Aorta (tissue), 5 donors: ENCODE measurements at places on chromosomes 7 and 10.

- DNase-seq: no peak
Measured at GRCh38 chr10:125983161-125983560, 86.8 kb downstream of the FANK1 start.

- peak; percentile 20 for DNase-seq
Measured at GRCh38 chr10:47331954-47332353, 9.7 kb downstream of the GDF2 start.

DNA sequence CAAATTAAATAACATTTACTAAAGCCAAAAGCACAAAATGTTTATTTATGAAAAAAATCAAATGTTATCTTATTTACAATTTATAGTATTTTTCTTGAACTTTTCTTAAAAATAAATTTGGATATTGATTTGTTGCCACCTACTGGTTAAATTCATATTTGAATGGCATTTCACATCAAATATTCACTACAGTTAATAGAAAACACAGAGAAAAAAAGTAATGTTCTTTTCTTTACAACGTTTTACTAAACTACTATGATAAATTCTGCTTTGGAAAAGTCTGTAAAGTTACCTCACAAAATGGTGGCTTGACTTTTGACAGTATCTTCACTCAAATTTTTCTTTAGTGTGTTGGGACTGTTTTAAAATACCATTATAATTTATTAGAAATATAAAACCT, 52.7 kb downstream of the SRPK2 start:
- DNase-seq: no peak

DNA sequence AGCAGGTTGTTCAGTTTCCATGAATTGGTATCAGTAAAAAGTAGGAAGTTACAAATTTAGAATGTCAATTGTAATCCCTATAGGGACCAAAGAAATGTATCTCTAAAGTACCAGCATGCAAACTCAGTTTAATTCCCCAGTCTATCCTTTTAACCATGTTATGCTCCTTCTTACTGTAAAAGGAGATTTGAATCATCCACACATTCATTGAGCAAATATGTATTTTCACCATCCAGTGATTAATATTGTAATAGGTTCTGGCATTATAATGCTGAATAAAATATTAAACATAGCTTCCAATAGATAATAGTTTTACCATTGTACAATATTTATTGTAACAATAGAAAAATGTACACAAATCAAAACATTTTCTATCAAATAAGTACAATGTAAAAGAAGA, 228.2 kb upstream of the SEMA3A start:
- DNase-seq: no peak

GRCh38 chr7:1676550-1677078, 6.5 kb downstream of the ELFN1 start:
- DNase-seq: peak; percentile 27

- DNase-seq: no peak
Measured at GRCh38 chr10:124615259-124615658, 128.9 kb downstream of the FAM53B start.

DNA sequence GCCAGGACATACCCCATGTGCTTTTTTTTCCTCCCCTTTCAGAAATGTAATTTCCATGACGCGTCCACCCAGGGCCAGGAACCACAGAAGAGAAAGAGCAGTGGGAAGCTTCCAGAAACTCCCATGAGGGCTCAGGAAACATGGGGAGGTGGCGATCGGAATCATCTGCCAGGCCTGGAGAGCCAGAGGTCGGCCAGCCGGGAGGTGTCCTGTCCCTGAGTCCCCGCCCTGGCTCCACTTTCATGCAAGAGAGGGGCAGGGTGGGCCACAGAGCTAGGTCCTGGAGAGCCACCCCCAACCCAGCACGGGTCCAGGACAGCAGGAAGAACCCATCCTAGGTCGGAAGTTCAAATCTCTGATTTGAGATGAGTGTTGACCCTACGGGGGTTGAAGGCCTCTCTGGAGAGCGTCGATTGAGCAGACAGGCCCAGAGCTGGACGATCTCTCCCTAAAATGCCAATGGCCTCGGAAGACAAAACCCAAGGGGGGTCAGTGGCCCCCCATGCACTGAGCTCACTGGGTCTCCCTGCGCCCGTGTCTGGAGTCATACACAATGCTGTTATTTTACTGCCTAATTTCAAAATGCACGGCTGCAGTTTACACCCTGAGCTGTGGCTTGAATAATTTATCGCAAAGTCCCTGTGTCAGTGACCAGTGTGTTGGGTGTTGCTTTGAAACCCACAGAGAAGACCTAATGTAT, 594.1 kb downstream of the PTPRN2 start:
- DNase-seq: peak; percentile 46

- no peak for DNase-seq
Measured at GRCh38 chr10:47454780-47455058, 29.2 kb downstream of the ANXA8 start.

DNA sequence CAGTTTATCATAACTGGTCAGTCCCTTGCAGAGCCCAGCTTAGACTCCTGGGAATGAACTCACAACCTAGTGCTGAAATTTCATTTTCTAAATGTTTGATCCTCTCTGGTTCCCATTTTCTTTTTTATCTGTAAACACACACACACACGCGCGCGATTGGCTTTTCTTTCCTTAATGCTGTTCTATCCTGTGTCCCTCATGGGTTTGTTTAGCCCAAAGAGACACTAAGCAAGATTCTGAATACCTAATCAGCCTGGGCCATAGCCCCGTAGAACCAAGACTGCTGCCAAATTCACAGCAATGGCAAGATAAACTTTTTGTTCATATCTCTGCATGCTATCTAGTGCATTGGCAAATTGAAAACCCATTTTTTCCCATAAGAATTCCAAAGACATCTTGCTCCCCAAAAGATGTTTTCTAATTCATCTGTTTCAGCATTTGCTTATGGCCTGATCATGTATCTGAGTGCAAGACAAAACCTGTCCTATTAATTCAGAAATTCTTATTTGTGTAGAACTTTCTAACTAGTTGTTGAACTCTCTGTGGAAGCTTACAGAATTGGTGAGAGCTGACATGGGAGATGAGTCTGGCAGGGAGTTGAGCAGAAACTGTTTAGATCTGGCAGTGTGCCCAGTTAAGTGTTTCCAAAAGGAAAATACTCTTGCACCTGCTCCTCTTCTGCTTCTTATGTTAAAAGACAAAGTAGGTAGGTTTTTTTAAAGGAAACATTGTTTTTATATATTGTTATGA, 1.8 kb upstream of the IFIT1 start:
- DNase-seq: no peak

- no peak for DNase-seq
Measured at GRCh38 chr7:80830584-80831285, 88.1 kb downstream of the SEMA3C start.

DNA sequence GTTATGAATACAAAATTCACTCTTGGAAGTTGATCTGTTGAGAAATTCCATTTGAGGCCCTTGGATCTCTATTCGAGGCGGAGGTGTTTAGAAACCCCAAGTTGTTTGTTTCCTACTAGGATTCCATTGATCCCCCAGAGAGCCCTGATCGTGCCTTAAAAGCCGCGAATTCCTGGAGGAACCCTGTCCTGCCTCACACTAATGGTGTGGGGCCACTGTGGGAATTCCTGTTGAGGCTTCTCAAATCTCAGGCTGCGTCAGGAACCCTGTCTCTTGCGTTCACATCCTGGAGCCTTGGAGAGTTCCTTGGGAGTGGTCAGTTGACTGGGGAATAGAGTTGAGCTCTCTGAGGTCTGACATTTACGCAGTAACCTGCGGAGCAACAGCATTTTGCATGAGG, 1.2 kb downstream of the CFAP69 start:
- no peak for DNase-seq

GRCh38 chr10:58963101-58963534, 213.3 kb upstream of the PHYHIPL start:
- DNase-seq: no peak

- DNase-seq: no peak
Measured at GRCh38 chr7:100127866-100128636, 1.3 kb downstream of the MBLAC1 start.

- DNase-seq: no peak
Measured at GRCh38 chr10:19041171-19041570, 7.4 kb upstream of the MALRD1 start.

DNA sequence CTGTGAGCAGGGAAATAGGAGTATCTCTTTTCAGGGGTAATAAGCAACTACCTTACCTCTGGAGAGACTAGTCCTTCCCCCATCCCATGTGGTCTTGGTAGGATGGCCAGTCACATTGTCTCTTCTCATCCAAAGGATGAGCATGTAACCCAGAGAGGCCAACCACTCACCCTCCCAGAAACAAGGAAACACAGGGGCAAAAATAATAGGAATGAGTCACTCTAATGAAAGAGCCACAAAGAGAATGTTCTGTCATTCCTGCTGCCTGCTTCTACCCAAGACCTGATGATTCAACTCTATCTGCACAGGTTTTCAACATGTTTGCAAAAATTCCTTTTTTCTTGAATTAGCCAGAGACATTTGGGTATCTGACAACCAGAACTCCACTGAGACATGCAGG, 99.3 kb upstream of the NFE2L3 start:
- DNase-seq: no peak

- peak; percentile 85 for DNase-seq
Measured at GRCh38 chr10:21499701-21500577, 25.5 kb downstream of the SKIDA1 start.

- peak; percentile 91 for DNase-seq
Measured at GRCh38 chr7:101077303-101078086, 7.8 kb upstream of the TRIM56 start.

DNA sequence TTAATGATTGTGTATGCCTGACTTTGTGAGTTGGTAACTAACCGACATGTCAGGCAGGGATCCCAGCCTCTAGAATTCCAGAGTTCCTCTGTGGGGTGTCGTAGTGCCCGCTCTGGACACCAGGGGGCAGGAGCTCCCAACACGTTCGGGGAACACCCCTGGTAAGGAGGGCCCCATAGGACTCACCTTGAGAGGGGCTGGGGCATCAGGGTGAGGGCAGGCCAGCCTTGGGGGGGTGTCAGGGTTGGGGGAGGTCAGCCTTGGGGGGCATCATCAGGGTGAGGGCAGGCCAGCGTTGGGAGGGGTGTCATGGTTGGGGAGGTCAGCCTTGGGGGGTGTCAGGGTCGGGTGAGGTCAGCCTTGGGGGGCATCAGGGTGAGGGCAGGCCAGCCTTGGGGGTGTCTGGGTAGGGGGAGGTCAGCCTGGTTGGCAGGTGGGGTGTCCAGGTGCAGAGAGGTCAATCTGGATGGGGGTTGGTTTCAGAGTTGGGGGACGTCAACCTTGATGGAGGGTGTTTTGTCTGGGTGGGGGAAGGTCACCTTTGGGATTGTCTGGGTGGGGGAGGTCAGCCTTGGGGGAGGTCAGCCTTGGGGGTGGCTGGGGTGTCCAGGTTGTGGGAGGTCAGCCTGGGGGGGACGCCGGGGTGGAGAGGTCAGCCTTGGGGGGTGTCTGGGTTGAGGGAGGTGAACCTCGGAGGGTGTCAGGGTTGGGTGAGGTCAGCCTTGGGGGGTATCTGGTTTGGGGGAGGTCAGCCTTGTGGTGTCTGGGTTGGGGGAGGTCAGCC, 45.6 kb upstream of the SUN1 start:
- DNase-seq: peak; percentile 93

- DNase-seq: no peak
Measured at GRCh38 chr7:29196191-29196590, 1.6 kb downstream of the CHN2 start.

DNA sequence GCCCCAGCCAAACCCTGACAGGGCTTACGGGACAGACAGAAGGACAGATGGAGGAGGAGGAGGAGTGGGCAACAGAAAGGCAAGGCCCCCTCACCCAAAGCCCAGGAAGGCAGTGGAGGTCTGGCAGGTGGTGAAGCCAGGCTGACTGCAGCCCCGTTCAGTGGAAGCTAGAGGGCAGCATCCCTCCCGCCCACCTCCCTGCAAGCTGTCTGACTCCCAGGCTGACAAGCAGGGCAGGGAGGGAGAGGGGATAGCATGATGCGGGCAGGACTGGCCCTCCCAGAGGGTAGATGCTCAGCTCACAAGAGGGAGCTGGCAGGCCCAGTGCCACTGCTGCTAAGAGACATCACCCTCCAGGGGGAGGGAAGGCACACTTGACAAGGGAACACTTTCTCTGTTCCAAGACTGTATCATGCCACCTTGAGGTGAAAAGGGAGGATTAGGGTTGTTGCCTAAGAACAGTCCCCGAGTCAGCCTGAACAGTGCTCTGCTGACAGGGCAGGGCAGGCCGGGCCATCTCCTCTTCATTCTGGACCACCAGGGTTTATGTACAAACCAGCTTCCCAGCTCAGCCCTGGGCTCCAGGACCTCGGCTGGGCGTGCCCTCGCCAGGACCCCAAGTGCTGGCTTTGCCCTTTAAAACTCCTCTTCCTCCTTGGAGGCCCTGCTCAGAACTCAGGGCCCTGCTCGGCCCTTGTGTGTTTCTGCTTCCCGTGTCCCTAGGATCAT, 61.8 kb downstream of the RASGEF1A start:
- DNase-seq: peak; percentile 59

DNA sequence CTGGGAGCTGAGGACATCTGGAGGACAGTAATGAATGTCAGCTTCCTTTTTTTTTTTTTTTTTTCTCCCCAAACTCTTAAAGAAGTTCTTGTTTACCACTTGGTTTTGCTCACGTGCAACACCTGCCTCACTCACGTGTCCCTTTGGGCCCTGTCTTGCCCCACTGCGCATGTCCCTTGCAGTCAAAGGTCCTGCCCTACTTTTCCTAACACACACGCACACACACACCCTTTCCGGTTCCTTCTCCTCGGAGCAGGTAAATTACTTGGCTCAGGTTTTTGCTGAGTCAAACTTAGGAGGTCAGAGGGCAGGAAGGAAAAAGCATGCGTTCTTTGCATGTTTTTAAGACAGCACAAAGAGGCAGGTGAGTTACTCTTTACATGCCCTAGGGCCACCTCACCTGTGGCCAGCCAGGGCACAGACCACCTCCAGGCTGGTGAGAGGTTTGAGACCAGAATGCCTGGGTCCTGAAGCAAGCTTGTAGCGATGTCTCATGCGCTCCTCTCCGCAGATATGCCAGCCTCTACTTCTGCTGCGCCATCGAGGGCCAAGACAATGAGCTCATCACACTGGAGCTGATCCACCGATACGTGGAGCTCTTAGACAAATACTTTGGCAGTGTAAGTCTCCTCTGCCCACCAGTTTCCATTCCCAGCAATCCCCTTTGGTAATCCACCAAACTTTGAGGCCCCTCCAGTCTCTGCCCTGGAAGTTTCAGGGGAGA, 2.8 kb downstream of the AP1S1 start:
- DNase-seq: no peak

- DNase-seq: no peak
Measured at GRCh38 chr10:14772399-14772798, 2.3 kb downstream of the FAM107B start.

DNA sequence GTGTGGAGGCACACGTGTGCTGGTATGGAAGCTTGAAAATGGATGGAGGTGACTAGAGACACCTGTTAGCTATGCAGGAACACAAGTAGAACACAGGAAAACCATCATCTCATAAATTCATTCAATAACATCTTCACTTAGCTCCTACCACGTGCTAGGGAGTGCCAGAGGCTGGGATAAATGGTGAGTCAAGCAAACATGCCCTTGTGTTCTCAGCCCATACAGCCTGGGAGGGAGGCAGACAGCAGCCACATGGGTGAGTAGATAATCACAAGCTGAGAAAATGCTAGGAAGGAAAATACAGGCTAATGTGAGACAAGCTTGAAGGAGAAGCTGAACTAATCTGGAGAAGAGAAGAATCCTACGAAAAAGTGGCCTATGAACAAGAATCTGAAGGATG, 468.0 kb upstream of the ZMIZ1 start:
- no peak for DNase-seq
